Stimulated activated CD8-positive, alpha-beta memory T cell treated with anti-CD3 and anti-CD28 coated beads, Interleukin-4, amount 100 ng/mL, for 4 hours (primary cell): ENCODE measurements at places on chromosomes 3 and 15.

DNA sequence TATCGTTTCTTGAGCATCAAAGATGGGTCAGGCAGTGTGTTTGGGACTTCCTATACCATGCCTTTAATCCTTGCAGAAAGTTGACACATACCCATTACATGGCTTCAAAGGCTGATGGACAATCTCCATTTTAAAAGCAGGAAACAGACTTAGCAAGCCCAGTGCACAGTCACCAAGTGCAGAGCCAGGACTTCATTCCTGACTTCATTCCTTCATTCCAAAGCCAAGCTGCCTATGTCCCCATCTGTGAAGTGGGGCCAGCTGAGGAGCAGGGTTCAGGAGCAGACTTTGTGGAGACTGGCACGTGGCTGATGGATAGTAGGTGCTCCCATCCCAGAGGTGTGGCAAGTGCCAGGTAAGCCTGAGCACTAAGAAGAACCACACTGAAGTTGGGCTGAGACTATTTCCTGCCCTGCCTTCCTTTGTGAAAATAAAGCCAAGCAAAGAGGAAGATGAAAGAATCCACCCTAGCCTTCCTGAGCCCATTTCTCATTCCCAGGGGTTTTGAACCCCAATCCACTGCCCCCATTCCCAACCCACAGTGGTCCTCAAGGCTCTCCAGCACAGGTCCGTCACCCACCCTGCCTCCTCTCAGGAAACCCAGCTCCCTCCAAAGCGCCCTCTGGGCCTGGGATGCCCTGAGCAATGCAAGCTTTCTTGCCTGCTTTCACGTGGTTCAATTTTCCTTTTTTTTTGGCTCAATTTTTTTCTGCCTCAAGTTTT lies 1.8 kb downstream of the CX3CR1 start:
- no peak for DNase-seq

- DNase-seq, result no peak
Measured at GRCh38 chr15:89165677-89166076, 55.7 kb downstream of the RLBP1 start.

- DNase-seq, result no peak
Measured at GRCh38 chr3:122562923-122563716, 980 bp downstream of the PARP9 start.

DNA sequence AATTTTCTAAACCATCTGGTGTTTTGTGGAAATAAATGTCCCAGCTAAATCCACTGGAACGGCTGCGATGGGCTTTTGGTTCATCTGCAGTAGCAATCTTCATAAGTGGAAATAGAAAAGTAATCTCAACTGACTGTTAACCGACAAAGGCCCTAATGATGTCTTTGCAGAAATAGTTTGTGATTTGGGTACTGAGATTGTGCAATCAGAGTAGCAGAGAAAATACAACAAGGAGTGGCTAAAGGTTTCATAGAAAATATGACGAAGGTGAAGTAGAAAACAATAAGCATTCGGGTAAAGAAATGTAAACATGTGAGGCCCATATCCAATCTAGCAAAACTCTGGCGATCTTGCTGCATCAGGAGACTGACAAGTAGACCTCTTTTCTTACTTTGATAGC lies 262.6 kb upstream of the MCTP2 start:
- no peak for DNase-seq

DNA sequence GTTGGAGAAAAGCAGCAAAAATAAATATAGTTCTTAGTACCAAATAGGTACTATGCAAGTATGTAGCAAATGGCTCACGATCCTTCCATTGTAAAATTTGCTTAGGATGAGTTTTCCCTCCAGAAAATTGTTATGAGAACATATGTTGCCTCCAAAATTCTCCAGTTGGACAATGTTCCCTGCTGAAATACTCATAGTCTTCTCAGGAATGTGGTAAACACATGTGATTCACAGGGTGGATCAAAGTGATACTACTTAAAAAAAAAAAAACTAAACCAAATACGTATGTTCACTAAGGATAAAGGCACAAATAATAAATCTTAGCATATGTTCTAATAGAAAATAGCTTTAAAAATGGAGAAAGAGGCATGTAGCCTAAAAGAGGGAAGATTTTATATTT lies 84.3 kb upstream of the ZNF385D start:
- no peak for DNase-seq

- DNase-seq, result no peak
Measured at GRCh38 chr3:106589311-106589942, 720.6 kb upstream of the CBLB start.

DNA sequence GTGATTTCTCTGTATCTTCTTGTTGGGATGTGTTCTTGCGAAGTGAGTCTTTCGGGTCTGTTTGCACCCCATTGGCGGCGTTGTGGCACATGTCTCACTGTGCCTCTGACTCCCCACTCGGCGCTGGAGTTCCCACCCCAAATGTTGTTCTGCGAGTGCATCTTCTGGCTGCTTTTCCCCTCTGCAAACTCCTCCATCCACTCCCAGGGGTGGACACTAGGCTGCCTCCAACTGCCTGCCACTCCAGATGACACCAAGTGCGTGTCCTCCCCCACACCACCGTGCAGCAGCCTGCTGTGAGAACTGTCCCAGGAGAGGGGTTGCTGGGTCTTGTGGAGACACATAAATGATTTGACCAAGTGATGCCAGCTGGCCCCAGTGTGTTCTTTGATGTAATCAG lies 17.6 kb downstream of the EFCC1 start:
- DNase-seq, result no peak

- DNase-seq, result no peak
Measured at GRCh38 chr3:24490151-24490550, 4.5 kb downstream of the THRB start.

DNA sequence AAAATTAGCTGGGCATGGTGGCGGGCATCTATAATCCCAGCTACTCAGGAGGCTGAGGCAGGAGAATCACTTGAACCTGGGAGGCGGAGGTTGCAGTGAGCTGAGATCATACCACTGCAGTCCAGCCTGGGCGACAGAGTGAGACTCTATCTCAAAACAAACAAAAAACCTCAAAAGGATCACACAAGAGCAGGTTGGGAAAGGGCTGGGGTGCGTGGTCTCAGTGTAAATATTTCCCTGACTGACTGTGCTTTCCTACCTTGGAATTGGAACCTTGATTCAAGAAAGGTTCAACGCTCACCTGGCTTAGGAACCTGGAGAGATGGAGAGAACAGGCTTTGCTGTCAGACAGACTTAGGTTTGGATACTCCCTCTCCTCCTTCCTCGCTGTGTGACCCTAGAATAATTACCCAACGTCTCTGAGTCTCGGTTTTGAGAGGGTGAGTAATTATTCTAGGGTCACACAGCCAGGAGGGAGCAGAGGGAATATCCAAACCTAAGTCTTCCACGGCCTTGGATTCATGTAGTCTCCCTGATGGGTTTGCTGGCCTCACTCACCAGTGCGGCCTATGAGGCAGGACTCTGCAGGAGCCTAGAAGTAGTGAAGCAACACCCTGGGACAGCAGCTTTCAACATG lies 24.6 kb downstream of the CYP19A1 start:
- no peak for DNase-seq

DNA sequence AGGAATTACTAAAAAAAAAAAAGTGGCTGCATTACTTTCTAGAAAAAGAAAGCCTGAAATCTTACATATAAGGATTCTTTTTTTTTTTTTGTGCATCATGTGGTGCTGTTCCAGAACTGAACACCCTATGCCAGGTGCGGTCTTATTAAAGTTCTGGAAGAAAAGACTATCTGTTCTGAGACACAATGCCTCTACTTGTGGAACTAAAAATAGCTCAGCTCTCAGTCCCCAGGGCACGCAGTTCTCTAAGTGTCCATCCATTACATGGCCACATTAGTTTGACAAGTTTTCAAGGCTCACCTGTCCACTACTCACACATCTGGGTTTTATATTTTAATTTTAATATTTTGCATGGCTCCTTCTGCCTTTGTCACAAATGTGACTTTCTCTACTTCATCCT lies 126.6 kb upstream of the ADAMTS9 start:
- DNase-seq, result no peak

- DNase-seq, result no peak
Measured at GRCh38 chr15:44325568-44325967, 37.0 kb downstream of the GOLM2 start.

DNA sequence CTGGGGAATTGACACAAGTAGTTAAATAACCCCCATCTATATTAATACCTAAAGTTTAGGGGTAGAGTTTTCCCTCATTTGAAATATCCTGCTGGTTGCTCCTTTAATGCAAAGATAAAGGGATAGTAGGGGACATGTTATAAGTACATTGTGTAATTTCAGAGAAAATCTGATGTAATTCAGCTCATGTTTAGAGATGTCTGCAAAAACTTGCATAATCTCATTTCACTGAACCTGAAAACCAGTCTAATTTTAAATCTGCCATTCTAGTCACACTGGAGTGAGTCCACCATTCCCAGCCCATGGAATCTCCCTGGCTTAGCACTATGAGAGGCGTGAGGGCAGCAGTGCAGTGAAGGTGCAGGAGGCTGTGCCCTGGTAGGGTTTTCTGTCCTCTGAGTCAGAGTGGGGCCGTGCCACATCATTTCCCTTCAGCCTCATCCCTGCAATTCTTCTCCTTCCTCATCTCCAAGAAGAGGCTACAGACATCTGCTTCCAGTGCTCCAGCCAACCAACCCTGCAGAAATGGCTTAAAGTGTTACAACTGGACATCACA lies 246.3 kb upstream of the UMPS start:
- DNase-seq, result no peak

DNA sequence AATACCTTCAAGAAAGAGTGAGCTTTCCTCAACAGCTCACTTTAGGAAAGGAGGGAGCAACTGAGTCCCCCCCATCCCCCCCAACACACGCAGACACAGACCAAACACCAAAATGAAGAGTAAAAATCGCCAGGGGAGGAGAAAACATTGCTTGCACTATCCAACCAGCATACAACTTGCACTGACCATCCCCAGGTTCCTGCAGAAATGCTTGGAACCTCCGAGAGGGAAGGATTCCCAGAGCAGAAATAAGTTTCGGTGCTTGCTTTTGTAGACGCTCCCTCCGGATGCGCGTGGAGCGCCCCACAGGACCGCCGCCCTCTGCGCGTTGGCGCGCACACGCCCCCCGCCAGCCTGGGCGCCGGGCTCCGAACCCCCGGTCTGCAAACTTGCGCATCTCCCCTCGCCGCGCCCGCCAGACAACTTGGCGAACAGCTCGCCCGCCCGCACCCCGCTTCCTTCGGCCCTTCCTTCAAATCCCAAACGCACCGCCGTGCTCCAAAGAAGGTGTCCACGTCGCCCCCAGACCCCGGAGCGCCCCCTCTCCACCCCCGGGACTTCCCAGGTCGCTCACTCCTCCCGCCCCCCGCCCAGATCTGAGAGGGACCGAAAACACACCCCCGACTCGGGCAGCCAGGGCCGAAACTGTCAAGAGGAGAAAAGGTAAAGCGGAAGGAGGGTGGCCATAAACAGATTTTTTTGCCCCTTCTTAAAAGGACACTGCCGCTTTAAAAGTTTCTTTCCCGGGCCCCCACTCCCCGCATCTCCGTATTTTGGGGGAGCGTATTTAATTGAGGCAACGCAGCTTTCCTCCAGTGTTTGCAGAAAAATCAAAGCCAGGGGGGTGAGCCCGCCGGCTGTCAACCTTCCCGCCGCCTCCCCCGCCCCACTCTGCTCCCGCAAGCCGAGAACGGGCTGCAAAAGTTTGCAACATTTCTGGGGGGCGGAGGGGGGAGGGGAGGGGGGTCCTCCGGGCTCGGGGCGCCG lies 859 bp downstream of the RORA start:
- DNase-seq, result no peak

DNA sequence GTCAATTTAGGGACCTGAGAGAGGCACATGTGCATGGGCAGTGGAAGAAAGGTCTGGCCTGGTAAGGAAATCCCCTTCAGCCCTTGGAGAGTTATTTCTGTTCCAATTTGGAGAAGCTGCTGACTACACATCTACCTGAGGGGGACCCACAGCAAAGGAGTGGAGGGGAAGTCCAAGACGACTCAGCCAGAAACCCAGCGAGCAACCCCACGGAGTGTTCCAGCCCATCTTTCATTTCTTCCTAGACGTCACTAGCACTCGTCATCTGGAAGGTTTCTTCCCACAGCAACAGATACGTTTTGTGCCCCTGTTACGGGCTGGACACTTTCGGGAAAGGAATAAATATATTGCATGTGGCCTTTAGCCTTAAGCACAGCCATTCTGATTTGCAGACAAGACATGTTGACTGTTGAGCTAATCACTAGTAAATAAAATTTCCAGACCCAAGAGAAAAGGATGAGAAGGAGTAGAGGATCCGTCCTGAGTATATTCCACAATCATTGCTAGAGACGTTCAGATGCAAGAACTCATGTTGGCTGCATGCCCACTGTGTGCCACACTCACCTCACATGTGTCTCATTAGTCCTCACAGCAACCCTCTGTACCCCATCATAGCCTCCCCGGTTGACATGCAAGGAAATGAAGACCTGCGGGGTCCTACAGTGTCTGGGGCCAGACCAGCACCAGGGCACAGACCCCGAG lies 7.8 kb upstream of the FAM174B start:
- no peak for DNase-seq

- no peak for DNase-seq
Measured at GRCh38 chr3:119400466-119400865, 62.9 kb downstream of the TMEM39A start.

- DNase-seq, result no peak
Measured at GRCh38 chr3:13812034-13812471, 67.8 kb downstream of the WNT7A start.

- no peak for DNase-seq
Measured at GRCh38 chr3:144058713-144059112, 87.1 kb downstream of the DIPK2A start.

GRCh38 chr3:58068122-58068809 lies 60.0 kb downstream of the FLNB start:
- no peak for DNase-seq

GRCh38 chr15:53549697-53550305 lies 209.7 kb downstream of the WDR72 start:
- no peak for DNase-seq

GRCh38 chr15:52862677-52863076 lies 72.5 kb upstream of the ONECUT1 start:
- no peak for DNase-seq

- no peak for DNase-seq
Measured at GRCh38 chr3:72655131-72655551, 193.1 kb downstream of the SHQ1 start.

- DNase-seq, result no peak
Measured at GRCh38 chr3:11536936-11537612, 106.6 kb downstream of the VGLL4 start.

DNA sequence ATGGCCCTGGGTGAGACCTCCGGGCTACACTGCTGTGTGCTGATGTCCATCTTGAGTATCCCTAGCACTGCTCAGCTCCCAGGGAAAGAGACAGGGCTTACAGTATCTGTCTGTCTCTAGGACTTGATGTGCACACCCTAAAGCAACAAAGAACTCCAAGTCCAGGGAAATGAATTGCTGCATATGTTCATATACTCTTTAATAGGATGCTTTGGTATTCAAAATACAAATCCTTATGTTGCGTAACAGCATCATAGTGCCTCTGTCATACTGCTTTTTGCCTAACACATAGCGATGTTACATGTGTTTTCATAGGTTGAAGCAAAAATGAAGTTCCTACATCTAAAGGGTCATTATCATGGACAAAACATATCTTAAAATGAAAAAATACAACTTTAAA lies 299.9 kb downstream of the SLC9A9 start:
- DNase-seq, result no peak

- DNase-seq, result no peak
Measured at GRCh38 chr3:61562042-61562720, 810 bp downstream of the PTPRG start.
